ENCODE measurements at places on chromosomes 3 and 15.

- H3K27ac ChIP-seq: no peak overlapping the region
- H3K4me1 ChIP-seq: peaks cover under 1% of the 10 kb centered on the region
- H3K36me3 ChIP-seq: peaks cover 14% of the 10 kb centered on the region
- H3K27me3 ChIP-seq: no peaks in the 10 kb centered on the region
Observed at GRCh38 chr3:197706658-197707057, 30.0 kb downstream of the RUBCN start.

DNA sequence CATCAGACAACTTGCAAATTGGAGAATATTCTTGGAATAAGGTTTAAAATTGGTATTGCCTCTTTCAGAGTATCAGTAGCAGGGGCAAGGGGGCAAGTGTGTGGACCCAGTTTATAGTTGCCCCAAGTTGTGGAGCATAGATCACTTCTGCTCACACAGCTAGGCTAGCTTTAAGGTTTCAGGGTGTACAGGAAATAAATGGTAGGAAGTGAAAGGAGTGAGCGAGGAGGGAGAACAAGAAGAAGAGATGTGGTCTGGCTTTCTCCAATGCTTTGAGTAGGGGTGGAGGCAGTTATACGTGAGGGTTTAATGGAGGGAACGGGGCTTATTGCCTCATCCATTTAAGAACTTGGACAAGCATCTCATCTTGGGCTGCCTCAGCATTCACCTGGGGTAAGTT, 290.0 kb upstream of the CFAP20DC start:
- H3K4me3 ChIP-seq: no peak overlapping the region
- H3K27ac ChIP-seq: no peak overlapping the region
- no peaks in the 10 kb centered on the region for H3K36me3 ChIP-seq
- no peaks in the 10 kb centered on the region for H3K4me1 ChIP-seq
- no peak for DNase-seq

GRCh38 chr3:18505056-18505455, 79.9 kb upstream of the SATB1 start:
- no peak overlapping the region for H3K4me3 ChIP-seq
- DNase-seq: no peak
- no peaks in the 10 kb centered on the region for H3K36me3 ChIP-seq
- H3K27me3 ChIP-seq: no peaks in the 10 kb centered on the region

DNA sequence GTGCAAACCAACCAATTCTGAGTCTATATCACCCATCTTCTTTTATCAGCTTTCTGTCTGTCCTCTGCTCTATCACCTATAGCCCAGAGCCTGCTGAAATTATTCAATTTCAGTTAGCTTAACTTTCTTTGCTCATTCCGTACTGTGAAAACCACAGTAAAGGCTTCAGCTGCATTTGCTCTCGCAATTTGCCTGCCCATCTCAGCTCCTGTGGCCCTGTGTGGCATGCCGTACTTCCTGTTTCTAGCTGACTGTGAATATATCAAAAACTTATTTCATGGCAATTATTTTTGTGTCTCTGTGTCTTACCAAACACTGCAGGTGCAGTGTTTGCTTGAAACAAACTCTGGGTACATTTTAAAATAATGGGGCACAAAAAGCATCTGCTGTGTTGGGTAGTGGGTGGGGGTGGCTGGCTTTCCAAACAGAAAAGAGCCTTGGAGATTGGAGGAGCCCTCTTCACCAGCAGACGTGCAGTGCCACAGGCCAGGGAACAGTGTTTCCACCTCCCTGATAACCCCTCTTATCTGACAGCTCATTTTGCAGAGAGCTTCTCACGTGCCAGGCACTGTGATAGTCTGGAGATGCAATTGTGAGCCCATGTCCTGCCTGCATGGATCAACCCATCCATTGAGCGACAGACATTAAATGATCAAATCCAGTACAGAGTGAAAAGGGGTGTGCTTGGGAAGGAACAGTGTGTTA, 45.2 kb downstream of the GASK1A start:
- H3K4me3 ChIP-seq: no peak overlapping the region
- no peaks in the 10 kb centered on the region for H3K27me3 ChIP-seq
- H3K4me1 ChIP-seq: peaks cover 2% of the 10 kb centered on the region
- no peaks in the 10 kb centered on the region for H3K36me3 ChIP-seq
- no peak overlapping the region for H3K27ac ChIP-seq

GRCh38 chr3:193452338-193452737, 73.8 kb upstream of the ATP13A5 start:
- no peak overlapping the region for H3K27ac ChIP-seq
- no peak for DNase-seq
- no peaks in the 10 kb centered on the region for H3K36me3 ChIP-seq
- no peaks in the 10 kb centered on the region for H3K4me1 ChIP-seq
- no peaks in the 10 kb centered on the region for H3K27me3 ChIP-seq

GRCh38 chr3:24401090-24401810, 93.4 kb downstream of the THRB start:
- peaks cover 14% of the 10 kb centered on the region for H3K4me1 ChIP-seq
- DNase-seq: no peak
- H3K36me3 ChIP-seq: no peaks in the 10 kb centered on the region
- H3K4me3 ChIP-seq: no peak overlapping the region
- H3K27me3 ChIP-seq: no peaks in the 10 kb centered on the region
- peak overlapping the region; percentile 38 for H3K27ac ChIP-seq

- peaks cover 12% of the 10 kb centered on the region for H3K4me1 ChIP-seq
- no peaks in the 10 kb centered on the region for H3K27me3 ChIP-seq
- no peaks in the 10 kb centered on the region for H3K36me3 ChIP-seq
- no peak overlapping the region for H3K27ac ChIP-seq
Observed at GRCh38 chr15:63800241-63800640, 33.5 kb downstream of the HERC1 start.

DNA sequence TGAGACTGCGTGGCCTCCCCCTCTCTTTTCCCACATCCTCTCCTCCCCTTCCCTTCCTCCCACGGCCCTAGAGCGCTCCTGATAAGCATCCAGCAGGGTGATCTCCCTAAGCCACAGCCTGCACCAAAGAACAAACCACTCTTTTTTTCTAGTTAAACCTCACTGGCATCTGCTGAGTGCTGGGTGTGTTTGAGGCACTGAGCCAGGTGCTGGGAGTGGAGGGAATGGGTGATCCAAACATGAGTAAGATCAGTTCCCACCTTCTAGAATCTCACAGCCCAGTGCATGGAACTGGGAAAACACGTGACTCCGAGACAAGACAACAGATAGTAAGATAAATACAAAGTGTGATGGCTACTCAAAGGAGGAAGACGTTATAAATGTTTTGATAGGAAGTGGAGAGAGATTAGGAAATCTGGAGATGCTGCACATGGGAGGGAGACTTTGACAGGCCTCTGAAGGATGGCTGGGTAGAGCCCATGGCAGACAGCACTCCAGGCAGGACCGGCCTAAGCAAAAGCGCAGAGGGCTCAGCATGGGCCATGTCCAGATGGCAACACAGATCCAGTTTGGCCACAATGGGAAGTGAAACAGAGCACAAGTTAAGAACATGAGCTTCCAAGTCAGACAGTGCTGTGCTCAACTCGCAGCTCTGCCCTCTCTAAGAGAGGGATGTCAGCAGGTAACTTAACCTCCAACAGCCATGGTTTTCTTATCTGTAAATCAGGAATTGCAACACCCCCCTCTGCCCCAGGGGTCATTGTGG, 55.6 kb downstream of the CCR3 start:
- H3K27ac ChIP-seq: peak overlapping the region; percentile 48
- H3K4me1 ChIP-seq: no peaks in the 10 kb centered on the region
- H3K4me3 ChIP-seq: no peak overlapping the region
- DNase-seq: peak; percentile 49
- no peaks in the 10 kb centered on the region for H3K36me3 ChIP-seq
- no peaks in the 10 kb centered on the region for H3K27me3 ChIP-seq

DNA sequence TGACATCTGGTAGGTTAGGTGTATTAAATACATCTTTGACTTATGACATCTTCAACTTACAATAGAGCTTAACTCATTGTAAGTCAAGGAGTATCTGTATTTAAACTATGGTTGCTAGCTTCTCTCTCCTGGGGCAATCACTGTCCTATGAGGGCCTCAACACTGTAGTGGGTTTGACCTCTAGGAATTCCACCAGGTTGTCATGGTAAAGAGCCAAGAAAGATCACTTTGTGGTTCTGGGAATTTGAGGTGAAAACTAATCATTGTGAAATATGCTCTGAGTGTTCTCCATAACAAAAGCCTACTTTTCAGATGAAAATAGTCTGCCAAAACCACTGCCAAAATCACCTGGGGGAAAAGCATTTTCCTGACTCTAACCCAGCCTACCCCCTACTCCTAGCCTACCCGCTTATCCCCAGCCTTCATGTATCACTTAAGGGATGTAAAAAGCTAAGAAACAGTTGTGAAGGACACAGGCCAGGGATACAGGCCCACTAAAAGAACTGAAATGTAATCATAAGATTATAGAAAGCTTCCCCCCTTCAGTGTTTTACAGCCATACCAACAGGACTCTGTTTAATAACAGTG, 723.8 kb downstream of the MECOM start:
- H3K27ac ChIP-seq: no peak overlapping the region
- H3K4me1 ChIP-seq: no peaks in the 10 kb centered on the region
- DNase-seq: no peak
- no peaks in the 10 kb centered on the region for H3K36me3 ChIP-seq
- no peaks in the 10 kb centered on the region for H3K27me3 ChIP-seq
- no peak overlapping the region for H3K4me3 ChIP-seq

DNA sequence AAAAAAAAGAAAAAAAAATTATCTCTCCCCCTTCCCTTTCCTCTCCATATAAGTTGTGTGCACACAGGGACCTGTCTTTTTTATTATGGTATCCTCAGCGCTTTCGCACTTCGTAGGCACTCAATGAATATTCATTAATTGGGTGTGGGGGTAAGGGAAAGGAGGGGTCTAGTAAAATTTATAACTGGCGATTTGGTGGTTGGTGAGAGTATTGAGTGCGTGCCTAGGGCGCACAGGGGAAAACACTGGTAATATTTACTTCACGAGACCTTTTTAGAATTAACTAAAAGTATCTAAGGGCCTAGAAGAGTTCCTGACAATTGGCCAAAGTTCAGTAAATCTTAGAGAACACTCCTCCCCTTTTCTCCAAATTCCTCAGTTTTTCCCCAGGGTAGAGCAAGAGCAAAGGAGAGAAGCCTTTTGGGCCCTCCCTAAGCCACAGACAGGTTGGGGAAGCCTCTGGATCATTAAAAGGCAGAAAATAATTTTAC, 25.7 kb downstream of the TYRO3 start:
- no peaks in the 10 kb centered on the region for H3K36me3 ChIP-seq
- H3K4me3 ChIP-seq: no peak overlapping the region

DNA sequence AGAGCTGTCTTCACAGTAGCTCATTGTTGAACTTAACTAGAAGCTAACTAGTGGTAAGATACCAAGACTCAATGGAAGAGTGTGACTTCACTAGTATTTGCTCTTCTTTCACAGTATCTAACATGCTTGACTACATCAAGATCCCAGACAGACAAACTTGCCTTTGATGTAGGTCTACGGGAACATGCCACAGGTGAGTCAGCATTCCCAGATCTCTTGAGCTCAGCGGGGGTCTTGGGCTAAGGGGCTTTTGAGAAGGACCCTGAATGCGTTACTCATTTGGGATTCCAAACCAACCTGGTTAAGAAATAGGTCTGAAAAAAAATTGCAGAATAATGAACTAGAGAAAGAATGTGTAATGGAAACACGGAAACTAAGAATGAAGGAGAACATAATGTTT, 222.4 kb downstream of the RYR3 start:
- no peak for DNase-seq
- H3K4me1 ChIP-seq: no peaks in the 10 kb centered on the region
- H3K27ac ChIP-seq: no peak overlapping the region

- no peak for DNase-seq
- H3K4me3 ChIP-seq: no peak overlapping the region
- H3K27ac ChIP-seq: no peak overlapping the region
- no peaks in the 10 kb centered on the region for H3K4me1 ChIP-seq
Observed at GRCh38 chr3:82494977-82495489, 733.6 kb upstream of the GBE1 start.

DNA sequence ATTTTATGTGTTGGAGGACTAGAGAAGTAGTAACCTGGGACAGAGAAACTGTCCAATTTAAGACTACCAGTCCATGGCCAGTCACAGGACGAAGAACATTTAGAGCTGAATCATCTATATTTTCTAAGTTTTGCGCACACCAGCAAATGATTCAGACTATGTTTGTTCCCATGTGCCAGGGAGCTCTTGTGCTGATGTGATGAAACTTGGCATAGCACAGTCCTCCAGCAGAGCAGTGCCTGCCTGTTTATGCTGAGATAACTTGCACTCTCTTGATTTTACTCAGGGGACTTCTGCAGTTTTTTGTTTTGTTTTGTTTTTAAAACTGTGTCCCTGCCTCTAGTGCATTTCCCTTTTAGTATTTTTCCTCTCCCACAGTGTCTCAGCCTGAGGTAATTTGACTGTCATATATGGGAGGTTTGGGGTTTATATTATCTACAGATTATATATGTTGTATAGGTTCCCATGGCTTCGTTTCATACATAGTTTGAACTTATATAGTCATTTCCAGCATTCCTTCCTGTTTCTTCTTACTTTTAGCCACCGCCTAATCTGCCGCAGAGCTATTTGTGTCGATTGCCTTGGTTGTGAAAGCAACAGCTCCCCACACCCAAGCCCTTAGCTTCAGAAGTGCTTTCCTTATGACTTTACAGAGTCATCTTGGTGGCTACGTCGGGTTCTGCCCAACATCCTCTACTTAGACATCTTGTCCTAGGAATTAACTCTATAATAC, 45.5 kb downstream of the PPM1L start:
- no peaks in the 10 kb centered on the region for H3K36me3 ChIP-seq
- H3K27me3 ChIP-seq: no peaks in the 10 kb centered on the region
- no peak overlapping the region for H3K4me3 ChIP-seq
- peak overlapping the region; percentile 81 for H3K27ac ChIP-seq

- no peaks in the 10 kb centered on the region for H3K4me1 ChIP-seq
- no peaks in the 10 kb centered on the region for H3K36me3 ChIP-seq
- no peak overlapping the region for H3K4me3 ChIP-seq
- no peaks in the 10 kb centered on the region for H3K27me3 ChIP-seq
- no peak for DNase-seq
Observed at GRCh38 chr3:118808723-118809122, 225.9 kb downstream of the IGSF11 start.

DNA sequence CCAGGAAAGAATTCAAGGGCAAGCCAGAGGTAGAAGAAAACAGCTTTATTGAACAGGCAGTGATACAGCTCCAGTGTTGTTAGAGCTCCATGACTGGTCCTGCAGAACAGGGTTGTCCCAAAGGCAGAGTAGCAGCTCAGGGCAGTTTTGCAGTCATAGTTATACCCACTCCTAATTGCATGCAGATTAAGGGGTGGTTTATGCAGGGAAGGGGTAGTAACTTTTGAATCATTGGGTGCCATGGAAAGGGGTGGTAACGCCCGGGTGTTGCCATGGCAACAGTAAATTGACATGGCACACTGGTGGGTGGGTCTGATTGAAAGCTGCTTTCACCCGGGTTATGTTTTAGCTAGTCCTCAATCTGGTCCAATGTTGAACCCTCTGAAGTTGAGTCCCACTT, 9.7 kb upstream of the RAB6B start:
- H3K27me3 ChIP-seq: peaks cover 4% of the 10 kb centered on the region
- no peaks in the 10 kb centered on the region for H3K4me1 ChIP-seq
- no peak for DNase-seq
- H3K27ac ChIP-seq: no peak overlapping the region
- no peak overlapping the region for H3K4me3 ChIP-seq

DNA sequence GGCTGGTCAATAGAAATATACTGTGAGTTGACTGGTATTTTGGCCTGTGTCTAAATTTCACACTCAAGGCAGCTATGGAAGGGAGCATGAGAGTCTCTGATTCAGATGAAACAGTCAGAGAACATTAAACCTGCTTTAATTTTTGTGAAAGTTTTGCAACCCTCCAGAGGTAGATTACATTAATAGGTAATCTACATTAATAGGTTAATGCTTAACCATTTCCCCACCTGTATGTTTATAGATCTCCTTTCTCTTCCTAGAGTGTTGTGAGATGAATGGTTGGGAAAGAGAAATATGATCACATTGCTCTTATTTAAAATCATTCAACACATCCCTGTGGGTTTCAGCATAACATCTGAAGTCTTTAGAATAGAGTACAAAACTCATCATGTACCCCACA, 586.9 kb upstream of the DPPA4 start:
- no peak overlapping the region for H3K27ac ChIP-seq
- no peaks in the 10 kb centered on the region for H3K4me1 ChIP-seq
- no peak overlapping the region for H3K4me3 ChIP-seq
- H3K36me3 ChIP-seq: no peaks in the 10 kb centered on the region
- no peaks in the 10 kb centered on the region for H3K27me3 ChIP-seq

Data from transverse colon (tissue), 4 donors.